ENCODE measurements at places on chromosomes 5 and 9.
A peak's percentile ranks its signal among the peaks of the same experiment; 100 is the strongest.

DNA sequence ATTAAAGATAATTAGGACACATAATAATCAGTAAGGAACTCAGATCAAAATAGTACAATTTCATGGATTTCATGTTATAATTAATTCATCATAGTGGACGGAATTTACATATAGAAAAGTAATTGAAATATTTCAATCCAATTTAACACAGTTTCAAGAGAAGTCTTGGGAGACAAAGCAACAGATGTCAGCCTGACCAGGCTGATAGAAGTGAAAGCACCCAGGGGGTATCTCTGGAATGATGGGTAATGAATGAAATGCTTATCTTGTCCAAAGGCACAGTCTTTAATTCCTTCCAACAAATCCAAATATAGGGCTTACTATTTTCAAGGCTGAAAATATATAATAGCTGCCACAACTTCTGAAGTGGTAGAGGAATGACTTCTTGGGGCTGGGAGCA is 629.3 kb upstream of the RGMB start:
- DNase-seq, result no peak

DNA sequence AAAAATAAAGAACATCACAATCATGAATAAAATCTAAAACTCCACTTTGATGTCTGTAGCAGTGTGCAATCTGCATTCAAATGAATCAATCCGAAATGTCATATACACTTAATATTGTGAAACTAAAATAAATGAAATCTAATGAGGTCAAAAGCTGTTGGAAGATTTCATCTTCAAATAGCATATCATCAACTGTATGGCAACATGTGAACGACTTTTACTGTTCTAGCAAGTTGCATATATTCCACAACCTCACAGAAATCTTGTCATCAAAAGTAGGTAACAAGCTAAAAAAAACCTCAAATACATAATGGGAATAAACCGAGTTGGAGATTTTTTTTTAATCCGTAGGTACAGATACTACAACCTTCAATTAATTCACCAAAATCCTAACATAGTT is 1.2 kb downstream of the PTBP3 start:
- no peak for DNase-seq

GRCh38 chr5:1445689-1446601 is 705 bp upstream of the SLC6A3 start:
- no peak for DNase-seq

DNA sequence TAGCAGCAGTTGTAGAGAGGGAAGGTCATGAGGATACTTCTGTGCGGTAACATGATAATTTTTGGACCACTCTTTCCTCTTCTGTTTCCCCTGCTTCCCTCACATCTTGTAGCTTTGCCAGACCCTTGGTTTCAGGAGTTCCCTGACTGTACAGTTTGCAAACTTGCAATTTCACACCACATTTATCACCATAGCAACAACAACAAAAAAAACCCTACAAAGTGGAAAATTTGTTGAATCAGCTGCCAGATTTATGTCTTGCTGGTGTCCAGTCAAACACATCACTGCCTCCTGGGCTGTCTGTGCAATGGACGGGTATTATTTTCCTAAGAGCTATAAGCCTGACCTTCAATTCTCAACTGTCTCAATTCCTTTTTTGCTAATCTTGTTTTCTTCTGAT is 751.6 kb downstream of the TLR4 start:
- no peak for DNase-seq

DNA sequence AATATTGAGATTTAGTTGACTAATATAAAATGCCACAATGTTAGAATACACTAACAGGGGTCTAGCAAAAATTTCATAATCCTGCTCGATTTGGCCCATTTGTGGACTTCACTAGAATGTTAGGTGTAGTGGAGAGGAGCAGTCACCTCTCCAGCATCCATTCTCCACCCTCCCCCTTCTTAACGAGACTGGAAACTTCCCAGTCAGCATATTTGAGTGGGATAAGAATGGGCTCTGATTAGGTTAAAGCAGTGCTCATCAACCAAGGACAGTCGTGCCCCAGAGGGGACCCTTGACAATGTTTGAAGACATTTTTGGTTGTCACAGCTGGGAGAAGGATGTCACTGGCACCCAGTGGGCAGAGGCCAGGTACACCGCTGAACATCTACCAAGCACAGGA is 46.7 kb downstream of the FANCC start:
- no peak for DNase-seq

- no peak for DNase-seq
These were observed 400.9 kb downstream of the RAB3C start for GRCh38 chr5:58983526-58984452.

DNA sequence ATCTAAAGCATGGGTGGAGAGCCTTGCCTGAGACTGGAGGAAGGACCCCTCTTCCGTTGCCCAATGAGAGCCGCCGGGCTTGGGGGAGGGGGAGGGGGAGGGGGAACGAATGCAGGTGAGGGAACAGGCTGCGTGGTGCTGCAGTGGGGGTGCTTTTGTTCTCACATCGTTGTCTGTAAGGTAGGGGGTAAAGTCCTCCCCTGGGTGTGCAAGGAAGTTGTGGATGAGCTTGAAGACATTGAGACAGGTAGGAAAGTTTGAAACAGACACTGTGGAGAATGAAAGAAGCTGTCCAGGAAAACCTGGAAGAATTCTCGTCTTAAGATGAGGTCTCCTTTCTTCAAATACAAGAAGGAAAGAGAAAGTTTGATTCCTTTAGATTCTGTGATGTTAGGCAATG is 94.1 kb upstream of the LIFR start:
- no peak for DNase-seq

- DNase-seq, result no peak
These were observed 26.2 kb downstream of the UHRF2 start for GRCh38 chr9:6439051-6439703.

DNA sequence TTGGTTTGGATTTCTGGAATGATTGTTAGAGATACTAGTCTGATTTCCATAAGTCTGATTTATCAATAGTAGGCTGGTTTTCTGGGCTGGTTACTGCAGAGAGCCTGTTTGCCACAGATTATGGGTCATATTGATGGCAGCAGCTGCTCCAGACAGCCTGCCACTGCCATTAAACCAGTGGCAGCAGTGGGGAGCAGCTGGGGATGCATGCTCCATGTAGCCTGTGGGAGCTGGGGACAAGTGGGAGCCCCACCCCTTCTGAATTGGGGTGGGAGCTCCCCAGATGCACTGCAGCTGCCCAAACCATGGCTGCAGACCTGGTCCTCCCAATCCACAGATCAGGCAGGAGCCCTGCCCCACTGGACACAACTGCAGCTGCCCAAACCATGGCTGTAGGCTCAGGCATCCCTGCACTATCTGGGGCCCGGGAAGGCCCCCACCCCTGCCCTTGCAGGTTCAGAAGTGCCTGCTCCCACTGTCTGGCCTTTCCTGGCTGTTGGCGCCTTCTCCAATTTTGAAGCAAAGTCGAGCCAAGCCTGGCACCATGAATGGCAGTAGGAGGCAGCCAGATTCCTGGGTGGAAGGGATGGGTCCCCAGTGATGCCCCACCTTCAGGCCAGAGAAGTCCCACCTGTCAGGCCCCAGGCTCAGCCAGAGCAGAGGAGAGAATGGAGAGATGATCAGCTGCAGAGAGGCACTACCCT is 402.9 kb upstream of the TYRP1 start:
- DNase-seq, result no peak

DNA sequence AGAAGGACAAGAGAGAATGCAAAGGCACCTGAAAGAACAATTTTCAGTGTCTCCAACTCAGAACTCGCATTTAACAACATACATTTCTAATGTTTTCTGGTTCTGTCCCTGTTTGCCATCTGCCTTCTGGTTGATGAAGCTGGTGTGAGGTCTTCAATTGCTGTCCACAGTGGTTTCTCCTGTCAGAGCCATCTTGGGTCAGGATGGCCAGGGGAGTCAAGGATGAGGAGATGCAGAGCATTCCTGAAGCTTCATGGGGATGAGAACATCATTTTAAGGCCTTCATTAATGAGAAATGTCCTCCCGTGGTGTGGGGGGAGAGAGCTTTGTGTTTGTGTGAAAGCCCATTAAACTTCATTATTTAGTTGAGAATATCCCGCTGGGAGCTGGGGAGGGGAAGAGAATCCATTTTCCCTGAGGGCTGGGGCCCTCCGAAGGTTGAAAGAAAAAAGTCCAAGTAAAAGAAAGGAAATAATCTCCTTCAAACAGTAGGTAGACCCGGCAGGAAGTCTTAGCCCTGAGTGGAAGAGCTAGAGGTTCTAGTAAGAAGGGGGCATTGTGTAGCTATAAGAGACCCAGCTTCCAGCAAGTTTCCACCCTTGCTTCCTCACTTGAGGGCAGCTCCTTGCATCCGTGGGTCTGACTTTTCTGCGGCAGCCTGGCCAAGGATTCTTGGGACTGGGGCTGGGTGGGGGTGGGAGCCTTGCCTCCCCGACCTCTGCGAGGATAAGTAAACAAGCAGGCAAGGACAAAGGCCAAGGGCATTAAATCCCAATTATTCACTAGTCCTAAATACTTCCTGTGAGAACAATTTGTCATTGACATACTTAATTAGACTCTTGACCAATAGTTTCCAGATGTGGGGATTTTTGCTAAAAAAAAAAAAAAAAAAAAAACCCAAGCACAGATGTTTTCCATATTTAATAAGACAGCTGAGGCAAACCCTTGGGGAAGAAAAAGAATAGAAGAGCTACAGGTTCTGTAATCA is 119.2 kb downstream of the MSX2 start:
- no peak for DNase-seq

DNA sequence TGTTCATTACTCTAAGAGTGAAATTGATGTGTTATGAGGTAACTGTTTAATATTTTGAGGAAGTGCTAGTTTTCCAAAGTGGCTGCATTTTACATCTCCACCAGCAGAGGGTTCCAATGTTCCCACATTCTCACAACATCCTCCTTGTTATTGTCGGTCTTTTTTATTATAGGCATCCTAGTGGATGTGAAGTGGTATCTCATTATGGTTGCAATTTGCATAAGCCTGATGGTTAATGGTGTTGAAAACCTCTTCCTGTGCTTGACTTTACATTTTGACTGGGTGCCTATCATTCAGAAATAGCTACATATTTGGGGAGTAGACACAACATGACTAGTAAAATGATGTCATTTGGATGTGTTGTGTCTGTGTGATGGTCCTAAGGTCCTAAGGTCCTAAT is 143.6 kb downstream of the MRPS30 start:
- DNase-seq, result no peak

DNA sequence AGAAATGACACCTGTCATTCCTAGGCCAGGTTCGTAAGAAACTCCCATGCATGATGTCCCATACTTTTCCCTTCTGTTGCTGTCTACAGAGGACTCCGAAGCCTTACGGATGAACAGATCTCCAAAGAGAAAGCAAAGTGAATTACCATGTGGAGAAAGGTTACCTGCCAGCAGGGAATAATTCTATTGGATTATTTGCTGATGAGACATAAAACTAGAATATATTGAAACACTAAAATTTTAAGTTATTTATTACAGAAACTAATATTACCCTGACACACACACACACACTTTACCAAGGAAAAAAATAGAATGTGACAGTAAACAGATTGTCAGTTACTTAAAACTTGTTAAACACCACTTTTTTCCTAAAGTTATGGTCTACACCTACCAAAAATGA is 452.7 kb upstream of the DAB2 start:
- DNase-seq, result no peak

GRCh38 chr9:109349421-109349846 is 28.6 kb upstream of the EPB41L4B start:
- peak; percentile 1 for DNase-seq

GRCh38 chr9:20476912-20477521 is 145.3 kb downstream of the MLLT3 start:
- no peak for DNase-seq

DNA sequence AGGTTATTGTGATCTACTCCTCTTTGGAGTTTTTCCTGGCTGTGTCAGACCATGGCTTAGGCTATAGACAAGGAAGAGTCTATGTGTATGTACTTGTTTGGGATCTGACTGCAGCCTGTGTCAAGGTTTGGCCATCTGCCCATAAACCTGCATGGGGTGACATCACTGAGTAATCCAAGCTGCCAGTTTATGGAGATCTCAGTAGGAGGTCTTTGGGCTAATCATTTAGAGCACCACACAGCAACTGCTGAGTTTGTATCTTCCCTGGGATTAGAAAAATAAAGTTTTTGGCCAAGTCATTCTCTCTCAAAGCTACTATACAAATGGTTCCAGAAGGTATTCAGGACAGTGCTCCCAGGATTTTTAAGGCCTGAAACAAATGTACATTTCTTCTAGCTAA is 65.5 kb upstream of the HSPB3 start:
- DNase-seq, result no peak

GRCh38 chr9:86926145-86926544 is 21.2 kb downstream of the GAS1 start:
- no peak for DNase-seq

GRCh38 chr5:68548959-68549676 is 333.6 kb downstream of the PIK3R1 start:
- no peak for DNase-seq

DNA sequence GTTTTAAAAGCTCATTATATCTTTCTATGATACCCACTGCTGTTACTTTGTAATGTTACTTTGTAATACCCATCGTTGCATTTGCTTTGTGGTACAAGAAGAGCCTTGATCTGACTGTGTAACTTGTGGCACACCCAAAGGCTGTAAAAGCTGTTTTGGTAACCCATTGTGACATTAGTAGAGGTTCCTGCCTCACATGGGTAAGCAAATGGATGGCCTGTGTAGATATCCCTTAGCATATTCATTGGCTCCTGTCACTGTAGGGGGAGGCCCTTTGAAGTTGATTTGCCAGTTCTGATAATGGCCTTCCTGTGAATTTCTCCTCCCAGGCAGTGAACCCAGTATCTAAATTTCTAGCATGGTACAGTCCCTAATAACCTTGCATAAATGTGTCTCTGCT is 15.7 kb downstream of the CDK20 start:
- no peak for DNase-seq

DNA sequence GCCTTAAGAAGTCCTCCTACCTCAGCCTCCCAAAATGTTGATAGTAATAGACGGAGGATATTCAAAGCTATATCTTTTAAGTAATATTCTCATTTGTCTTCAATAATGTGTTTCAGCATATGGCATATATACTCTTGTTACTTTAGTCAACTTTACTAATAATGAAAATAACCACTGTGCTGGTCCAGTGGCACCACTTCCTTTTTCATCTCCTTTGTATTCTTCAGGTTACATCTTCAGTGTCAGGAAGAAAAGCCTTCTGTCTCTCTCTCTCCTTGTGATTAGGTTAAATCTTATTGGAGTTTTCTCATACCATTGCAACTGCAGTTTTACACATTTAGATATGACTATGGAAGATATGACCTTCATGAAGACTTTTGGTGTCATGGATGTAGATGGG is 31.3 kb downstream of the PARP8 start:
- no peak for DNase-seq

DNA sequence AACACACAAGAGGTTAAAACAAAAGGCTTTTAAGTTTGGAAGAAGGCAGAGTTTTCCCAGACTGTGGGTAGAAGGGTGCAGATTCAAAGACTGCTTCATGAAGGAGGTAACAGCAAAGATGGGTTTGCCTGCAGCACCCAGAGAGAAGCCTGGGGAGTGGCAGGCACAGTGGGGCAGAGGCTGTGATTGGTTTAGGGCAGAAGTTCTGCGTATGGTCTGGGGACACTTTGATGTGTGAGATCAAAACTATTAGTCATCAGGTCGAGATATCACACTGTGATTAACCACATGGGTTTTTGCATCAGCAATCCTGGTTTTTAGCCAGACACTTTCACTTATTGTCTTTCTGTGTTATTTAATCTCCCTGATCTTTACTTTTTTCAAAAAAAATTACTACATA is 188.8 kb upstream of the GLRA1 start:
- no peak for DNase-seq
